Heart left ventricle (tissue), 16 donors: ENCODE measurements at places on chromosomes 7 and 10. TPM values are rescaled to one million over a fixed set of nuclear protein-coding genes. Genes with fewer than 3 reads are reported as not detected.
A peak's percentile ranks its signal among the peaks of the same experiment; 100 is the strongest.

The HOXA11 gene
- total RNA-seq = not detected

The PPP1R17 gene
- total RNA-seq = 0.29 TPM

The UMAD1 gene
- total RNA-seq = 14.1 TPM

The PRRT4 gene
- 2.5 TPM for total RNA-seq

The SGCE gene
- total RNA-seq = 31.1 TPM

The ENO4 gene
- total RNA-seq = not detected

The MPP7 gene
- 10.5 TPM for total RNA-seq

DNA sequence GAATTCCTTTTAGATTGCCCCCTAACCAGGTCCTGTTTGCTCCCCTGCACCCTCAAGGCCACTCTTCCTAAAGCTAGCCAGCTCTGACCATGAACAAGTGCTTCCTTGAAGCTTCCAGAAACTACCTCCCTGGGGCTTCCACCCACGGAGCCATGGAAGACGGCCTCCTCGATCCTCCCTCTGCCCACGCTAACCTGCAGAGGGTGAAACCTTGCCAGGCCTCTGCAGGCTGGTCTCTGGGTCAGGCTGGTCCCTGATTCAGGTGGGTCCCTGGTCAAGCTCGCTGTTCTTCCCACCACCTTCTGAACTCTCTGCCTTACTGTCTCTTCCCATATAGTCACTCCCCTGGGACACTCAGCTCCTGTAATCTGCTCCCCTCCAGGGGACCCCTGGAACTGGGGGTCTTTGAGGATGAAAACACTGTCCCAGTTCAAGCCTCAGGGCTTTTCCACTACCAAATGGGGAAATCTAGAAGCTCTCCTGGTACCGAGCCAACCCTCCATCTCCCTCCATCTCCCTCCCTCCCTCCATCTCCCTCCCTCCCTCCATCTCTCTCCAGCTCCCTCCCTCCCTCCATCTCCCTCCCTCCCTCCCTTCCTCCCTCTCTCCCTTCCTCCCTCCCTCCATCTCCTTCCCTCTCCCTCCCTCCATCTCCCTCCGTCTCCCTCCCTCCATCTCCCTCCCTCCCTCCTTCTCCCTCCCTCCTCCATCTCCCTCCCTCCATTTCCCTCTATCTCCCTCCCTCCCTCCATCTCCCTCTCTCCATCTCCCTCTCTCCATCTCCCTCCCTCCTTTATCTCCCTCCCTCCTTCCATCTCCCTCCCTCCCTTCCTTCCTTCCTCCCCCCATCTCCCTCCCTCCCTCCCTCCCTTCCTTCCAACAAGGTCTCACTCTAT, 2.9 kb downstream of the MLXIPL start:
- no peaks in the 10 kb centered on the region for H3K36me3 ChIP-seq
- peaks cover 13% of the 10 kb centered on the region for H3K4me1 ChIP-seq
- no peak overlapping the region for H3K27ac ChIP-seq
- H3K4me3 ChIP-seq = no peak overlapping the region
- peaks cover 15% of the 10 kb centered on the region for H3K27me3 ChIP-seq

DNA sequence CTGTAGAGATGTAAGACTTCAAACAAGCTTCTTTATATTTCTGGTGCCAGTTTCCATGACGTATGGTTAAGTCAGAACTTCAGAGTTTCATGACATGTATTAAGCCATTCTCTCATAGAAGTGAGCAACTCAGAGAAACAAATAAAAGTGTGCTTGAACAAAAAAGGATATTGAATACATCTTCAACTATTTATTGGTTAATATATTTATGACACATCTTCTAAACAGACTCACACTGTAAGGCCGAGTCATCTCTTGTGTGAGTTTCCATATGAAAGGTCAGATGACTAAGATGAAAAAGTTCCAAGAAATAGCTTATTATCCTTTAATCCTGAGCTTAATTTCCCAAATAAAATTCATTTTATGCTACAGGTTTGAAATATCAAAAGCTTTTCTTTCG, 105.5 kb upstream of the CSTF2T start:
- DNase-seq = no peak
- no peaks in the 10 kb centered on the region for H3K36me3 ChIP-seq
- H3K27ac ChIP-seq = no peak overlapping the region
- H3K27me3 ChIP-seq = no peaks in the 10 kb centered on the region
- no peak overlapping the region for H3K4me3 ChIP-seq
- peaks cover 18% of the 10 kb centered on the region for H3K4me1 ChIP-seq

DNA sequence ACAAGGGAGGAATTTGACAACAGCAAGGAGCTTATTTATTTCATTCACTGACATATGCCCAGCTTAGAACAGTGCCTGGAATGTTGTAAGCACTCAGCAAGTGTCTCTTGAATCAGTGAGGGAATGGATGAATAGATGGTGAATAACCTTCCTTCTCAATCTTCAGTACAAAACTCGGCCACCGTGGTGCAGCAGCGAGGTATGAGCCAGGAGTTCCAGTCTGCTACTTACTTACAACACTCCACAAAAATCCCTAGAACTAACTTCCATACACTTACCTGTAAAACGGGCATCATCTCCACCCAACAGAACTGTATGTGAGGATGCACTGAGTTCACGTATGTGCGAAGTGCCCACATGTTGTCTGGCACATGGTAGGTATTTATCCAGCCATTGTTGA, 237.4 kb downstream of the WDR11 start:
- no peak for DNase-seq
- no peaks in the 10 kb centered on the region for H3K4me1 ChIP-seq
- H3K27ac ChIP-seq = no peak overlapping the region
- H3K36me3 ChIP-seq = no peaks in the 10 kb centered on the region
- no peak overlapping the region for H3K4me3 ChIP-seq

GRCh38 chr7:2440608-2441245, 35.5 kb downstream of the GRIFIN start:
- H3K27me3 ChIP-seq = no peaks in the 10 kb centered on the region
- H3K36me3 ChIP-seq = peaks cover 10% of the 10 kb centered on the region
- no peak overlapping the region for H3K27ac ChIP-seq

DNA sequence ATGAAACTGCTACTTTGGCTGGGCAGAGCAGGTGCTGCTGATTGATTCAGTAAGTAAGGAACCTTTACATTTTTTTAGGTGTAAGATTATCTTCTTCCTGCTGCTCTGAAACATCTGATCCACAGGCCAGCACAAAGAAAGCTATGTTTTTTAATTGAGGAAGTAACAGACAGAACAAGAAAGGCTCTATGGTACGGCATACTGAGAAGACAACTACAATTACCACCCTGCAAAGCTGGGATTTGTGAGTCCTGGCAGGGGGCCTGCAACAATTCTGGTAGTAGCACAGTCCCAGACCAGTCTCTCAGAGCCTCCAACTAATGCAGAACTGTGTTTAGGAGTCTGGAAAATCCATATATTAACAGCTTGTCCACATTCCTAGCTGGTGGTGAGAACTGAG, 103.0 kb upstream of the LRRTM3 start:
- no peaks in the 10 kb centered on the region for H3K27me3 ChIP-seq
- no peak overlapping the region for H3K27ac ChIP-seq
- H3K4me1 ChIP-seq = peaks cover 5% of the 10 kb centered on the region
- no peaks in the 10 kb centered on the region for H3K36me3 ChIP-seq
- H3K4me3 ChIP-seq = no peak overlapping the region

DNA sequence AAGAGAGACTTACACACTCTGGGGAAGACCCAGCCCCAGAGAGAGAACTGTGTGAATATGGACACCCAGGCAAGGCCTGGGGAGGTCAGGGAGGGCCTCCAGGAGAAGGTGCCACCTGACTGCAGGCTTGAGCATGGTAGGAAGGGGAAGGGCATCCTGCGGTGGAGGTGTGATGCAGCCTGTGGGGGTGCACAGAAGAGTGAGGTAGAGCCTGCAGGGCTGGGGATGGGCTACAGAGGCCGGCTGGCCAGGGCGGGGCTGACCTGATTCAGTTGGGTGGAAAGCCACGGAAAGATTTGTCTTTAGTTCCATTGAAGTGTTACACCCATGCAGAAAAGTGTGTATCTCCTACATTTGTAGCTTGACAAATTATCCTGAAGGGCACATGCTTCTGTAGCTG, 47.6 kb downstream of the ZMIZ1 start:
- H3K27ac ChIP-seq = no peak overlapping the region
- H3K36me3 ChIP-seq = peaks cover 27% of the 10 kb centered on the region
- no peak for DNase-seq
- H3K4me3 ChIP-seq = no peak overlapping the region
- H3K4me1 ChIP-seq = peaks cover 96% of the 10 kb centered on the region

DNA sequence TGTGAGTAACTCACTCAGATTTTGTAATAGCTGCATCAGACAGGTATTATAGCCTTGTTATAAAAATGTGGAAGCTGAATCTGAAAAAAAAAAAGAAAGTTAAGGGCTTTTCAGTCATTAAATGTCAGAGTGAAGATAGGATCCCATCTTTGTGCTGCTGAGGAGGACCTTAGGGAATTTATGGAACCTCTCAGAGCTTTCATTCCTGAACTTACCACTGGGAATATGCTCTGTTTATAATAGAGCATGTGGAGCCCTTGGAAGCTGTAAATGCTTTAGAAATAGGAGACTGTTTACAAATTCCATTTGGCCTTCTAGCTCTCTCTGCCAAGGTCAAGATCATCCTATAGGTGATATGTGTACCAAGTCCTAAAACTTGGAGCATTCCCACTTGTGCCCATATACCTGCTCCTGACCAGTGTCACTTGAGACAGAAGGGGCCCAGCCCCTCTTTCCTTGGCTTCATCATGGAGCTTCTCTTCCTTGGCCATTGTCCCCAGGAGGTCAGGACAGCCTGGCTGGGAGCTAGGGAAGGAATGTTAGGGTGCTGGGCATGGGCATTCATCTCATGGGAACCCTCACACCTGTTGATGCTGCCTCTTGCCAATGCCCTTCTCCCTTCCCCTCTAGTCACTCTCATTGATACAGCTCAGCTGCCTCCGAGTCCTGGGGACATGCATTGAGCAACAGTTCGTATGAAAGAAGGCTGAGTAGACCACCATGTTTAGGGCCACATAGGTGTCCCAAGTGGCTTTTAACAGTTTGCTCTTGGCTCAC, 105.3 kb downstream of the LRRC18 start:
- no peak for DNase-seq
- H3K27me3 ChIP-seq = no peaks in the 10 kb centered on the region
- H3K27ac ChIP-seq = no peak overlapping the region
- no peaks in the 10 kb centered on the region for H3K36me3 ChIP-seq

DNA sequence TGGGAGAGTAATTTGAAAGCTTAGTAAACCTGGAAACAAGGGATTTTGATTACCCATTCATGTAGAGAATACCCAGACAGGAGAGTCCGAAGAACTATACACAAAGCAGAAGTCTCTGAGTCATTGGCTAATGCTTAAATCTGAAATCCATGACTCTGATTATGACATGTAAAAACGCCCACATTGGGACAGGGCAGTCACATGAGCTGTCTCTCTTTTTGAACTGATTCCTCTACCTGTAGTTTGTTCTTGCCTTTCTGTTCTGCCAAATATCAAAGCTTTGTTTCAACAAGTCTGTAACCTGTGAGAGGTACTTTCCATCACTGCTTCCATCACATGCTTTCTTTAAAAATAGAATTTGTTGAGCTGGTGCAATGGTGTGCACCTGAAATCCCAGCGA, 4.3 kb upstream of the GPNMB start:
- no peaks in the 10 kb centered on the region for H3K36me3 ChIP-seq
- no peak overlapping the region for H3K4me3 ChIP-seq
- no peaks in the 10 kb centered on the region for H3K27me3 ChIP-seq
- no peak for DNase-seq
- H3K27ac ChIP-seq = no peak overlapping the region

DNA sequence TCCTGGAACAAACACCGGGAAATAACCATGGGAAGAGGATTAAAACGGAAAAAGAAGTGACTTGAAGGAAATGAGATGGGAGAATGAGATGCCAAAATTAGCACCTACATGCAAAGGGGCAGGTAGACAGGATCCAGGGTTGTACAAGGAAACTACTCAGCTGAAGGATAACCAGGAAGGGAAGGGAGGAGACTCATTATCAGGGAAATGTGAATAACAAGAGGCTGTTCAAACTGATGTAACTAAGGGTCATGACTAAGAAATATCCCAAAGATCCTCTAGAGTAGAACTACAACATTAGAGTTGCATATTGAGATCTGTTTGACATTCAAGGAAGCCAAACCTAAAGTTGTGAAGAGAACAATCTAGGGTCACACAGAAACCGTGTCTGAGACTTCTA, 166.2 kb upstream of the SP8 start:
- H3K27me3 ChIP-seq = no peaks in the 10 kb centered on the region
- no peaks in the 10 kb centered on the region for H3K36me3 ChIP-seq
- no peak for DNase-seq
- H3K27ac ChIP-seq = no peak overlapping the region
- H3K4me3 ChIP-seq = no peak overlapping the region
- no peaks in the 10 kb centered on the region for H3K4me1 ChIP-seq

DNA sequence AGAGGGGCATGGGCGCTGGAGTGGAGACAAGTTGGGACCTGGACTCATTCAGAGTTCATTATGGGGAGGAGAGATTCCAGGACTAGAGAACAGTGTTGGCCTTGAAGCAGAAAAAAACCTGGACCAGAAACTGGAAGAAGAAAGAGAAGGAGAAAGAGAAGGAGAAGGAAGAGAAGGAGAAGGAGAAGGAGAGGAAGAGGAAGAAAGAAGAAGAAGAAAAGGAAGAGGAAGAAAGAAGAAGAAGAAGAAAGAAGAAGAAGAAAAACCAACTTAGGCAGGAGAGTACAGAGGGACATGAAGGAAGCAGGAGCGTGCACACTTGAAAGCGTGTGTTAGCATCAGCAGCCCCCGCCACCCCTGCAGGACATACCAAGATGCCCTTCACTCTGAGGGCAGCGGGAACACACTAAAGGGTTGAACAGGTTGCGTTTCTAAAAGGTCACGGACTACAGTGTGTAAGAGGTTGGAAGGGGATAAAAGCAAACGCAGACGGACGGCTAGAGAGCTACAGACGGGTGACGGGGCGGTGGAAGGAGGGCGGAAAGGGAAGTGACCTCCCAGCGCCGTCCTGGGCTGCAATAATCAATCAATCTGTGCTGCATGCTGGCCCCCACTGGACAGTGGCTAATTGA, 95.3 kb downstream of the SEC61G start:
- no peaks in the 10 kb centered on the region for H3K27me3 ChIP-seq
- H3K27ac ChIP-seq = no peak overlapping the region
- H3K4me3 ChIP-seq = peak overlapping the region; percentile 30
- peaks cover 7% of the 10 kb centered on the region for H3K4me1 ChIP-seq

DNA sequence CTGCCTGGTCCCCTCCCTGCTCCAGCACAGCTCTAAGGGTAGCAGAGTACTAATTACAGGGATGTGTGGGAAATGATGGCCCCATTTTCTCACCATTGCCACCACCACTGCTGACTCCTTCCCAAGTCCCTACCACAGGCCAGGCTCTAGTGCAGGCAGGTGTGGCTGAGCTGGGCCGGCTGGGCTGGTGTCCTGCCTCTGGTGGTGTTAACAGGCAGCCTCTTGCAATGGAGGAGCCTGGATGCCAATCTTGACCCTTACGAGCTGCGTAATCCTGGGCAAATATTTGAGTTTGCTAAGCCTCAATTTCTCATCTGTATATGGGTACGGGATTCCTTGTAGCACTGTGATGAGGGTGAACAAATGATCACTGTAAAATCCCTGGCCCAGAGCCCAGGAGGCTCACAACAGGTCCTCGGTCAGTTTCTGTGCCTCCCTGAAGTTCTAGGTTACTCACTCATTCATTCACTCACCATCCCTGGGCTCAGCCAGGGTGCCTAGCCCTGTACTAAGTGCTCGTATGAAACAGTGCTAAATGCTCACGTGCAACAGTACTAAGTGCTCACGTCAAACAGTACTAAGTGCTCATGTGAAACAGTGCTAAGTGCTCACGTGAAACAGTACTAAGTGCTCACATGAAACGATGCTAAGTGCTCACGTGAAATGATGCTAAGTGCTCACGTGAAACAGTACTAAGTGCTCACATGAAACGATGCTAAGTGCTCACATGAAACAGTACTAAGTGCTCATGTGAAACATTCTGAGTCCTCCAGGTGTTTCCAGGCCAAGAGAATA, 2.3 kb upstream of the FZD9 start:
- DNase-seq = no peak
- H3K27me3 ChIP-seq = peaks cover 42% of the 10 kb centered on the region
- H3K27ac ChIP-seq = no peak overlapping the region
- no peak overlapping the region for H3K4me3 ChIP-seq
- no peaks in the 10 kb centered on the region for H3K36me3 ChIP-seq
- no peaks in the 10 kb centered on the region for H3K4me1 ChIP-seq
